Heart right ventricle (tissue), 16 donors: ENCODE measurements at places on chromosomes 3 and 15. TPM values are rescaled to one million over a fixed set of nuclear protein-coding genes. Genes with fewer than 3 reads are reported as not detected.

Gene SYNM
- total RNA-seq, result 379 TPM

Gene FRG2C
- not detected for total RNA-seq

Gene DOCK3
- total RNA-seq, result 5.5 TPM

Gene PRRT3
- 1.5 TPM for total RNA-seq

Gene SYNPR
- total RNA-seq, result 0.43 TPM

Gene HTR3E
- not detected for total RNA-seq

Gene C3orf22
- total RNA-seq, result not detected

Gene SNX22
- total RNA-seq, result 10.0 TPM

Gene ITGB5
- total RNA-seq, result 93.2 TPM

Gene KLHL40
- total RNA-seq, result 1.5 TPM

- H3K36me3 ChIP-seq, result no peaks in the 10 kb centered on the region
- peaks cover 18% of the 10 kb centered on the region for H3K4me1 ChIP-seq
- no peak overlapping the region for H3K4me3 ChIP-seq
- no peaks in the 10 kb centered on the region for H3K27me3 ChIP-seq
These were observed 116.7 kb downstream of the ARRDC4 start for GRCh38 chr15:98077186-98077585.

- peak; percentile 32 for DNase-seq
- H3K36me3 ChIP-seq, result no peaks in the 10 kb centered on the region
- H3K27me3 ChIP-seq, result no peaks in the 10 kb centered on the region
- peaks cover 18% of the 10 kb centered on the region for H3K4me1 ChIP-seq
- no peak overlapping the region for H3K4me3 ChIP-seq
These were observed 72.3 kb downstream of the PIAS1 start for GRCh38 chr15:68126396-68126795.

GRCh38 chr3:53426918-53427317, 67.5 kb upstream of the CACNA1D start:
- DNase-seq, result no peak
- no peak overlapping the region for H3K27ac ChIP-seq
- H3K4me3 ChIP-seq, result no peak overlapping the region
- H3K27me3 ChIP-seq, result no peaks in the 10 kb centered on the region
- H3K4me1 ChIP-seq, result no peaks in the 10 kb centered on the region

GRCh38 chr3:150293401-150294001, 114.6 kb upstream of the TSC22D2 start:
- H3K4me3 ChIP-seq, result no peak overlapping the region
- H3K27ac ChIP-seq, result no peak overlapping the region
- no peaks in the 10 kb centered on the region for H3K4me1 ChIP-seq

DNA sequence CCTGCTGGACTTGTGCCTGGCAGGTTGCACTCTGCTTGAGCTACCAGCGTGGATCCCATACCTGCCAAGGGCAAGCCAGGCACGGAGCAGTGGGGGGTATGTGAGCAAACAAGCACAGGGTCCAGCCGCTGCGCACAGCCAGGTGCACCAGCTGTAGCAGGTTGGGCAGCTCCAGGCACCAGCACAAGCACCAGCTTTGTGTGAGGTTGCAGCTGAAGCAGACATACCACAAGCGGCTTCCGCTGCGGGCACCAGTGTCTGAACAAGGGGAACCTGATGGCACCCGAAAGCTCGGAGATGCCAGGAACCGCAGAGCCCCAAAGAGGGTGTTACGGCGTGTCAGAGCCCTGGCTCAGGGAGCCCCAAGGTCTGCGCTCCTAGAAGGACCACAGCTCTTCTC, 472.7 kb upstream of the ARL6 start:
- H3K4me3 ChIP-seq, result no peak overlapping the region
- DNase-seq, result no peak
- no peak overlapping the region for H3K27ac ChIP-seq
- no peaks in the 10 kb centered on the region for H3K36me3 ChIP-seq
- no peaks in the 10 kb centered on the region for H3K27me3 ChIP-seq

GRCh38 chr15:69668039-69668705, 215.6 kb downstream of the RPLP1 start:
- DNase-seq, result no peak
- no peaks in the 10 kb centered on the region for H3K27me3 ChIP-seq
- no peaks in the 10 kb centered on the region for H3K36me3 ChIP-seq
- peak overlapping the region; percentile 85 for H3K27ac ChIP-seq
- peaks cover 19% of the 10 kb centered on the region for H3K4me1 ChIP-seq

GRCh38 chr3:106534206-106534605, 665.4 kb upstream of the CBLB start:
- H3K4me1 ChIP-seq, result no peaks in the 10 kb centered on the region
- no peaks in the 10 kb centered on the region for H3K36me3 ChIP-seq
- no peak overlapping the region for H3K27ac ChIP-seq
- no peak for DNase-seq
- H3K27me3 ChIP-seq, result no peaks in the 10 kb centered on the region
- H3K4me3 ChIP-seq, result no peak overlapping the region

DNA sequence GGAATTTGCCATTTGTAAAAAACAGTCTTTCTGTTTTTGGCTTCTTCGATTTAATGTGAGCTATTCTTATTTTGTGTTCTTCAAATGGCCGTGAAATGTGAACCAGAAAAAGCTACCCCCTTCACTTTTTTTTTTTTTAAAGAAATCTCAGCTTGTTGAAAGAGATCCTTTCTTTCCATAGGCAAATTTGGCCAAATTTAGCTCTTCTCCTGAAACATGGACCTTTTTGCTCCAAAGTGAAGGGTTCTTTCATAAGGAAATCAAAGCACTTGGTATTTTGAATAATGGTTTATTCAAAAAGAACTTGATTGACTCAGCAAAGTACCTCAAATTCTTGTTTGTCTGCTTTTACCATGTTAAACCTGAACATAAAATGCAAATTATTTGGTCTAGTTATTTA, 10.1 kb downstream of the RCN2 start:
- H3K4me3 ChIP-seq, result no peak overlapping the region
- no peaks in the 10 kb centered on the region for H3K4me1 ChIP-seq
- H3K27me3 ChIP-seq, result no peaks in the 10 kb centered on the region
- no peak for DNase-seq
- peaks cover 68% of the 10 kb centered on the region for H3K36me3 ChIP-seq
- H3K27ac ChIP-seq, result no peak overlapping the region

DNA sequence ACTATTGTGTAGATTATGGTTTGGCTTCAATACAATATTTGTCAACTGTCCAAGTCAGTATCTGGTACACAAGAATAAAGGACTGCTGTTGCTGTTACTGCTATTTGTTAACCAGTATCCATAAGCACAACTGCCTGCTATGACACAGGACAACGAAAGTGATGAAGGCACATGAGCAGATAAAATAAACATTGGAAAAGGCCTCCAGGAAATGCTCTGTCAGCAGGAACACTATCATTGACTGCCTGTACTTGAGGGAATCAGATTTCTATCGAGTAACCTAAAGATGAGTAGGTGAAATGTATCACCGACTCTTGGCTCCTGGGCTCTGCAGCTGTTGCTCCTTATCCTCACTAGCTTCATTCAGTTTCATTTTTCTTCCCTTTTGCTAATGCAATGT, 56.5 kb downstream of the FMN1 start:
- no peaks in the 10 kb centered on the region for H3K27me3 ChIP-seq
- H3K4me1 ChIP-seq, result peaks cover 9% of the 10 kb centered on the region
- H3K36me3 ChIP-seq, result no peaks in the 10 kb centered on the region
- no peak overlapping the region for H3K27ac ChIP-seq
- H3K4me3 ChIP-seq, result no peak overlapping the region

DNA sequence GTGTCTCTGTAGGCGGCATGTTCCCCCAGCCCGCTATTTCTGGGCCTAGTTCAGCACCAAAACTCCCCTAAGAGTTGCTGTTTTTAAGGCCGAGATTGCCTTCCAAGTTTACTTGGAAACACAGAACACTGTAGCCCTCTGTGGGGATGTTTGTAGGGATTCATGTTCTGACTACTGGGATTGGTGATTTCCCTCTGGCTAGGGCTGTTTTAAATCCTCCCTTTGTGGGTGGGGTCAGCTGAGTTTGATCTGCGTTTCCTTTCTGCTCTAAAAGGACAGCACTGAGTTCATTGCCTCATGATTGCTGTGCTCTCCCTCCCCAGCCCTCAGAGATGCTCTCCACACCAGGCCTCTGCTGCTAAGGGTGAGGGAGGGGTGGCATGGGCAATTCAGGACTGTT, 640.6 kb upstream of the DPPA4 start:
- DNase-seq, result no peak
- H3K27ac ChIP-seq, result no peak overlapping the region
- no peak overlapping the region for H3K4me3 ChIP-seq
- H3K27me3 ChIP-seq, result no peaks in the 10 kb centered on the region
- H3K36me3 ChIP-seq, result no peaks in the 10 kb centered on the region
- no peaks in the 10 kb centered on the region for H3K4me1 ChIP-seq

GRCh38 chr3:32759342-32759741, 58.5 kb upstream of the TRIM71 start:
- H3K27me3 ChIP-seq, result no peaks in the 10 kb centered on the region
- H3K4me3 ChIP-seq, result no peak overlapping the region
- peaks cover 11% of the 10 kb centered on the region for H3K4me1 ChIP-seq
- DNase-seq, result no peak
- H3K27ac ChIP-seq, result no peak overlapping the region
